HuH-7 (cell line): ENCODE measurements at places on chromosomes 2 and 18.

GRCh38 chr2:70420740-70421139 lies 118.9 kb upstream of the FAM136A start:
- DNase-seq, result no peak

GRCh38 chr2:181890271-181890670 lies 1.3 kb upstream of the ITPRID2 start:
- no peak for DNase-seq

- DNase-seq, result no peak
These were observed 8.6 kb upstream of the HAAO start for GRCh38 chr2:42800981-42801380.

DNA sequence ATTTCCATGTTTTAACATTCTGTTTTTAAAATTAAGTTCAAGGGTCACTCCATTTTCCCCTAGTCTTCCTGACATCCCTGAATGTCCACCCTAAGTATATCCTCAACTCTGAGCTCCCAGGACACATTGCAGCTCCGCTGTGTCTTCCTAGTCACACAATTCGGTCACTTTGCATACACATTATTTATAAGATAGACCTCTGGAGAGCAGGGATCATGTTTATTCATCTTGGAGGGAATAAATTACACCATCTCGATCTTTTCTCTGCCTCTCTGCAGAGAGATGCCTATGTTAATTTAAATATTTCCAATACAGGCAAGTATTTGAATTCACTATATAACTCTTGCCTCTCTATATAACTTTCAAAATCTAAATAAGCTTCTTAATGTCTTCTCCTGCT lies 166.2 kb downstream of the SLC39A10 start:
- DNase-seq, result no peak
